ENCODE measurements at places on chromosomes 16 and 17.

DNA sequence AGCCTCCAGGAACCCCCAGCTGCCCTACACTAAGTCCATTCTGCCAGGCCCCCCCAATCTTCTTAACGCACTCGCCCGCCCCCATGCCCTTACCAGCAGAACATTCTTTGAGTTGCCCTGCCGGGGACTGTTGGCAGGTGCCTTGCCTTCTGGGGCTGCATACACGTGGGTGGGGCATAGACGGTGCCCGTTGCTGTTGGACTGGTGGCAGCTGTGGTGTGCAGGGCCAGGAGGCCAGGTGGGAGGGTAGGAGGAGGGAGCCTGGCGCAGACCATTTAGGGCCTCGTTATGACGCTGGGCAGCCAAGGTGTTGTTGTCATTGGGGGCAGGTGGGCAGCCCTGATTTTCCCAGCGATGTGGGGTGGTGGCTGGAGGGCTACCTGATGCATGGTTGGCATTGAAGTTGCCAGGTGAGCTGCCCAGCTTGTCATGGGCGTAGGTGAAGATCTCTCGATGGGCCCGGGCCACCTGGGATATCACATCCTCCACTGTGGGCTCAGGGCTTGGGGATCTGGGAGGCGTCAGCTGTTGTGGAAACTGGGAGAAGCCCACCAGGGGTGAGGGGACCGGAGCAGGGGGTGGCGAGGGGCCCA, 4.9 kb downstream of the NR1D1 start:
- peaks cover 82% of the 10 kb centered on the region for H3K4me1 ChIP-seq
- peaks cover 47% of the 10 kb centered on the region for H3K36me3 ChIP-seq
- H3K27me3 ChIP-seq = no peaks in the 10 kb centered on the region
- DNase-seq = peak; percentile 76

- peaks cover under 1% of the 10 kb centered on the region for H3K27me3 ChIP-seq
- H3K4me3 ChIP-seq = no peak overlapping the region
- DNase-seq = no peak
- H3K27ac ChIP-seq = no peak overlapping the region
Measured at GRCh38 chr16:57572978-57573728, 30.7 kb downstream of the ADGRG5 start.

- no peaks in the 10 kb centered on the region for H3K4me1 ChIP-seq
- H3K27ac ChIP-seq = no peak overlapping the region
- no peaks in the 10 kb centered on the region for H3K36me3 ChIP-seq
- no peak for DNase-seq
Measured at GRCh38 chr17:36846410-36847292, 90.6 kb upstream of the LHX1 start.

DNA sequence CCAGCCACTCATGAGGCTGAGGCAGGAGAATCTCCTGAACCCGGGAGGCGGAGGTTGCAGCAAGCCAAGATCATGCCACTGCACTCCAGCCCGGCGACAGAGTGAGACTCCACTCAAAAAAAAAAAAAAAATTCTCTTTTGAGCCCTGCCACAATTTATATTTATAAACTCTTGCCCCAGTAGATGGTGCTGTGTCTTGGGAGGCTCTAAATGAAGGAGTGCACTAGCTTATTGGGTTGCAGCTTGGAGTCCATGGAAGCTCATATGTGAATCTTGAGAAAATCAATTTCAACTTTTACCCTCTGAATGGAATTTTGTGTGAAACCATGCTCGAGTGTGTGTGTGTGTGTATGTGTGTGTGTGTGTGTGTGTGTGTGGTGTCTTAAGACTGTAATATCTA, 420.1 kb downstream of the HS3ST4 start:
- H3K27ac ChIP-seq = no peak overlapping the region
- DNase-seq = no peak
- H3K36me3 ChIP-seq = no peaks in the 10 kb centered on the region

- no peak overlapping the region for H3K4me3 ChIP-seq
- H3K27ac ChIP-seq = no peak overlapping the region
- no peaks in the 10 kb centered on the region for H3K36me3 ChIP-seq
- no peaks in the 10 kb centered on the region for H3K4me1 ChIP-seq
- DNase-seq = no peak
- H3K27me3 ChIP-seq = no peaks in the 10 kb centered on the region
Measured at GRCh38 chr17:34390649-34391048, 27.6 kb upstream of the CCL1 start.

DNA sequence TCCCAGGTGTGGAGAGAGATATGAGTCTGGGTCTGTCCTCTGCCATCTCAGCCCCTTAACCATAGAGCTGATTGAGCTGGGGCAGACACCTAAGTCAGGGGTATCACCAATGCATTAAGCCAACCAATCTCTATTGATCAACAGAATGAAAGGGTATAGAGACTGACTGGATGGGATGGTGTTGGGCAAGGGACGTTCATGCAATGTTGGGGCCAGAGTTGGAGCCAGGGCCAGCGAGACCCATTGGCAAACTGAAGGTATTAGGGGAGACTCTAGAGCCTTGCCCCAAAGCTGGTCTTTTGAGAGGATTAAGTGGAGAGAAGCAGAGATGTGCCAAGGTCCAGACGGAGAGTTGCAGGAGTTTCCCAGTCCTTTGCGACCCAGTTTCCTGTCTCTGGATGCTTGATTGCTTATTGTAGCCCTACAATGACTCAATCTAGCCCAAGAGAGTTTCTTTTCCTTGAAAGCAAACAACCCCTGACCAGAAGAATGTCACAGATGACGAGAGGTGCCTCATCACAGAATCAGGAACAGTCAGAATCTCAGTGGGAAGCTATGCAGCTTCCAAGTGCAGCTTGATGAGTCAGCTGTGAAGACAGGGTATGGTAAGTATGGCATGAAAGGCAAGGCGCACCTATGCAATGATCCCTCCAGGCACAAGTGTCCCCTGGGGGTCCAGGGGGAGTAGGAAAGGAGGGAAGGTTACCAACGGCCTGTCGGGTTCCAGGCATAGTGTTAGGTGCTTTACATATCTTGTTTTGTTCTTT, 137.2 kb downstream of the UTP18 start:
- H3K27me3 ChIP-seq = no peaks in the 10 kb centered on the region
- H3K27ac ChIP-seq = no peak overlapping the region
- H3K4me1 ChIP-seq = no peaks in the 10 kb centered on the region
- no peak for DNase-seq
- no peaks in the 10 kb centered on the region for H3K36me3 ChIP-seq
- H3K4me3 ChIP-seq = no peak overlapping the region

DNA sequence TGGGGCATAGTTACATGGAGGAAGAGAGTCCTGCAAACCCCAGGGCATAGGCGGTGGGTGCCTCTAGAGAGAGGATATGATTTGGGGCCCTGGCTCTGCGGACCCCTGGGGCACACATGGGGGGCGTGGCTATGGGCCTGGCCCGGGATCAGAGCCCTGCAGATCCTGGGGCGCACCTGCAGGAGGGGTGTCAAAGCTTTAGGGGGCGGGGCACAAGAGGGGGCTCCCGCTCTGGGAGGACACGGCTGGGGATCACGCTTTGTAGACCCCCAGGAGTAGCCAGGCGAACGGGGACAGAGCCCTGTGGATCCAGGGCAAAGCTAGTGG, 497 bp downstream of the BCL7C start:
- H3K27ac ChIP-seq = peak overlapping the region; percentile 99
- peaks cover 35% of the 10 kb centered on the region for H3K36me3 ChIP-seq
- H3K27me3 ChIP-seq = no peaks in the 10 kb centered on the region
- peaks cover 36% of the 10 kb centered on the region for H3K4me1 ChIP-seq
- no peak for DNase-seq
- peak overlapping the region; percentile 74 for H3K4me3 ChIP-seq

DNA sequence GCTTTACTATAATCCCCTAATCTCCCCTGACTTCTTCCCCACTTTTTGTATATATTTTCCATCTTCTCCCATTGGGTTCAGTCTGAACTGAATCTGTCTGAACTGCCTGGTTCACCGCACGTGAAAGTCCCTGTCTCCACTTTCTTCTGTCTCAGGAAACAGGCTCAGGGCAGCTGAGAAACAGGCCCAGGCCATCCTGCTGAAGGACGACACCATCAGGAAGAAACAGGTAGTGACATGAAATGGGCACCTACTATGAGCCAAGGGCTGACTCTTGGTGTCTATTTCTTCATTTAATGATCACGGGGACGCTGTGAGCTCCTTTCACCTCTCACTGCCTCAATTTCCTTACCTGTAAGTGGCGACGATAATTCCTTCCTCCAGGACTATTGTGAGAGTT, 90.5 kb upstream of the HSBP1 start:
- H3K36me3 ChIP-seq = no peaks in the 10 kb centered on the region
- no peak for DNase-seq
- no peak overlapping the region for H3K4me3 ChIP-seq
- H3K27ac ChIP-seq = no peak overlapping the region

DNA sequence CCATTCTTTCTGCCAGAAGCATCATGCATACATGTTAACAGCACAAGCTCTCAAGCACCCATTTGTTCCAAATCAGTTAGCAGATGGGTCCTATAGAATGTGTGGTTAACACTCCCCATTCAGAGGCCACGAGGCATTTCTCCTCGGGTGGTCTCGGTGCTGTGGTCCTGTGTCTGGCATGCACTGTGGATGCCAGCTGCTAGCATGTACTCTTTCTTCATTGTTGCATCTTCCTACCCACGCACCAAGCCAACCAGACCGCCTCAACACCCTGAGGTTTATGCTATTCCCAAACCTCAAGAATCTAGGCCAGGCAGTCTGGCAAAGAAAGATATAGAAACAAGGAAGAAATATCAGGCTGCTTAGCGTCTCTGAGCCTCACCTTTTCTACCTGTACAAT, 27.8 kb upstream of the MRTFB start:
- no peaks in the 10 kb centered on the region for H3K36me3 ChIP-seq
- H3K4me1 ChIP-seq = no peaks in the 10 kb centered on the region
- H3K4me3 ChIP-seq = no peak overlapping the region
- DNase-seq = no peak
- peak overlapping the region; percentile 2 for H3K27ac ChIP-seq
- no peaks in the 10 kb centered on the region for H3K27me3 ChIP-seq

- H3K27me3 ChIP-seq = no peaks in the 10 kb centered on the region
- H3K36me3 ChIP-seq = no peaks in the 10 kb centered on the region
- no peak overlapping the region for H3K27ac ChIP-seq
- no peak overlapping the region for H3K4me3 ChIP-seq
- no peaks in the 10 kb centered on the region for H3K4me1 ChIP-seq
Measured at GRCh38 chr16:87107201-87107600, 210.0 kb downstream of the C16orf95 start.

DNA sequence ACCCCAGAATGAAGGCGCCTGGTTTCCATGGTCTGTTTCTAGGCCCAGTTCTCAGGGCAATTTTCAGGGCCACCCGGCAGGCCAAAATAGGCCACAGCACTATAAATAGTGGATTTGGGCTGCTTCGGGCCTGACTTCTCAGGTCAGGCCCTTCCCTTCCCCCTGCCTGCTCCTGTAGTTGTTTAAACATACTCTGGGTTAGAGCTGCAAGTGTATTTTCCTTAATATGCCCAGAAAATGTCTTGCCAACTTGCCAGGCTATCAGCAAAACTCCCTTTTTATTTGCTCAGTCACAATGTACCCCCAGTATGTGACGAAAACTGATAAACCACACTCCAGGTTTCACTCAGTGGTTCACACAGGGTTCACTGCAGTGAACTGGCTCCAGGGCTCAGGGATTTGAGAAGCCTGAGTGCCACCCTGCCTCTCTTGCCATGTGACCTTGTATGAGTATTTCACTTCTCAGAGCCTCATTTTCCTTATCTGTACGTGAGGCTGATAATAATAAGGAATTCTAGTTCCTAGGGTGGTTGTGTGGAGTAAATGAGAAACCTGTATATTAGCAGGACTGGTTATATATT, 76.5 kb downstream of the GPRC5B start:
- no peaks in the 10 kb centered on the region for H3K36me3 ChIP-seq
- no peaks in the 10 kb centered on the region for H3K4me1 ChIP-seq

DNA sequence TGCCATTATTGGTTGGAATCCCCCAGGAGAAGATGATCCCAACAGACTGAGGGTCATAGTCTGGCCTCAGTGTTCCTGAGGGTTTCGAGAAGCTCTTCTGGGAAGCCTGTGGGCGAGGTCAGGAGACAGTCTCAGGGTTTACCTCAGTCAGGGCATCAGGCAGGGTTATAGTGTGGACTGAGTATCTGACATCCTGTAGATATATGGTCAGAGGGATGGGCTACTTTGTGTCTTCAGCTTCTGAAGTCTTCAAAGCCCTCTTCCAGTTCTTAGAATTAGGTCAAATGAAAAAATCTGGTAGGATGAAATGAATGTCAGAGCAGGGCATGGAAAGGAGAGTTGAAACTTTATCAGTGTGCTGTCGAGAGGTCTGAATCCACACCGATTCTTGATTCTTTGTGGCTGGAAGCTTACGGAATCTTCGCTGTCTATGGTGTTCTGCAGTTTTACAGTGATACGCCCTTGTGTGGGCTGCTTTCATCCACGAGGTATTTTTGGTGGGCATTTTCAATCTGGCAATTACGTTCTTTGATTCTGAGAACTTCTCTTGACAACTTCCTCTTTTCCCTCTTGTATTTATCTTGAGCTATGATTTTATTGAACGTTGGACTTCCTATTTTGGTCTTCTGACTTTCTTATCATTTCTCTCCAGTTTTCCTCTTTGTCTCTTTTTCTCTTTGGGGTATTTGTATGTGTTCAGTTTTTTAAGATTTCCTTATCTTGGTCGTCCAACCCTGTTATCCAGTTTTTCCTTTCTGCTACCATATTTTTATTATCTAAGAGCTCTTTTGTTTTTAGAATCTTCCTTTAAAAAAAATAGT, 30.4 kb downstream of the BPTF start:
- no peaks in the 10 kb centered on the region for H3K36me3 ChIP-seq
- DNase-seq = no peak
- no peak overlapping the region for H3K27ac ChIP-seq
- H3K4me1 ChIP-seq = peaks cover 28% of the 10 kb centered on the region
- no peak overlapping the region for H3K4me3 ChIP-seq
- no peaks in the 10 kb centered on the region for H3K27me3 ChIP-seq

GRCh38 chr17:41494524-41494923, 4.8 kb upstream of the KRT36 start:
- H3K4me3 ChIP-seq = no peak overlapping the region
- H3K27ac ChIP-seq = no peak overlapping the region
- no peaks in the 10 kb centered on the region for H3K36me3 ChIP-seq
- DNase-seq = no peak

- no peaks in the 10 kb centered on the region for H3K27me3 ChIP-seq
- no peak overlapping the region for H3K27ac ChIP-seq
- DNase-seq = no peak
Measured at GRCh38 chr16:68992521-68992920, 112.9 kb upstream of the HAS3 start.

DNA sequence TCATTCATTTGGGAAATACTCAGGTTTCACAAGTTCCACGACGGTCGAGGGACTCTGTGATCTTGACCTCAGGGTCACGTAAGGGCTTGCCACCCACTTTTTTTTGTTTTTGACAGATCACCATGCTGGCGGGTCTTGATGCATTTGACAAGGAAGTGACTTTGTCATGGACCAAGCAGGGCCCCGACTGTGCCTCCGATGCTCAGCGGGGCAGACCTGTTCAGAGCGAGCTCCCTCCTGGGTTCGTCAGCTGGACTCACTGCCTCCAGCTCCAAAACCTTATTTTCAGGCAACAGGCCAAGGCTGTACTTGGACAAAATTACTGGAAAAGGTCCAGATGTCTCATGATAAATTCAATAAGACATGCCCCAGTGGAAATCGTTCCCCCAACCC, 9.0 kb upstream of the CLEC18A start:
- no peaks in the 10 kb centered on the region for H3K4me1 ChIP-seq
- H3K27me3 ChIP-seq = no peaks in the 10 kb centered on the region
- no peak overlapping the region for H3K27ac ChIP-seq
- peaks cover 43% of the 10 kb centered on the region for H3K36me3 ChIP-seq
- DNase-seq = no peak
- H3K4me3 ChIP-seq = no peak overlapping the region

Measured in sigmoid colon (tissue), 7 donors.